Activated T-helper 1 cell treated with Interleukin-2 at 50 U/mL for 16 hours (primary cell): ENCODE measurements at places on chromosomes 2 and 18.

GRCh38 chr2:43344868-43345373 lies 118.5 kb upstream of the ZFP36L2 start:
- no peak for DNase-seq

DNA sequence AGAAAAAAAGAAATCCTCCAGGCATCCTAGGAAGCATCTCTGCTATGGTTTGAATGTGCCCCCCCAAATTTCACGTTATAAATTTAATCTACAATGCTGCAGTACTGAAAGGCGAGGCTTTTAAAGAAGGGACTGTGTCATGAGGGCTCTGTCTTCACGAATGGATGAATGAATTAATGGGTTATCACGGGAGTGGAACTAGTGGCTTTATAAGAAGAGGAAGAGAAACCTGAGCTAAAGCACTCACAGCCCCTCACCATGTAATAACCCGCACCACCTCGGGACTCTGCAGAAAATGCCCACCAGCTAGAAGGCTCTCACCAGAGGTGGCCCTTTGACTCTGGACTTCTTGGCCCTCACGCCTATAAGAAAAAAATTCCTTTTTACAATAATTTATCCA lies 27.6 kb downstream of the RNU4ATAC start:
- DNase-seq = no peak

GRCh38 chr2:215190588-215190987 lies 52.2 kb upstream of the ABCA12 start:
- DNase-seq = no peak

GRCh38 chr2:158297606-158298005 lies 158.9 kb downstream of the CCDC148 start:
- no peak for DNase-seq

DNA sequence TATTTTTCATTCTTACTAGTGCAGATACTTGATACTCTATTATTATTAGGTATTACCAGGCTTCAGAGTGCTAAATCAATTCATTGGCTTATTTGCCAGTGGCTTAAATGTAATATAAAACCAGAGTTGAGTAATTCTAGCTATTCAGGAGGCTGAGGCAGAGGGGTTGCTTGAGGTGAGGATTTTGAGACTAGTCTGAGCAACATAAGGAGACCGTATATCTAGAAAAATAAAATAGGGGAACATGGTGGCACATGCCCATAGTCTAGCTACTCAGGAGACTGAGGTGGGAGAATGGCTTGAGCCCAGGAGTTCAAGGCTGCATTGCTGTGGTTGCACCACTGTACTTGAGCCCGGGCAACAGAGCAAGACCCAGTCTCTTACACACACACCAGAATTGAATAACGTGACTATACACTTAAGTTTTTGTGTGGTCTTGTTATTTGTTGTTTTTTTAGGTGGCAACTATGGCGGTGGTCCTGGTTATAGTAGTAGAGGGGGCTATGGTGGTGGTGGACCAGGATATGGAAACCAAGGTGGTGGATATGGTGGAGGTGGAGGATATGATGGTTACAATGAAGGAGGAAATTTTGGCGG lies 4.8 kb downstream of the HNRNPA3 start:
- DNase-seq = no peak

DNA sequence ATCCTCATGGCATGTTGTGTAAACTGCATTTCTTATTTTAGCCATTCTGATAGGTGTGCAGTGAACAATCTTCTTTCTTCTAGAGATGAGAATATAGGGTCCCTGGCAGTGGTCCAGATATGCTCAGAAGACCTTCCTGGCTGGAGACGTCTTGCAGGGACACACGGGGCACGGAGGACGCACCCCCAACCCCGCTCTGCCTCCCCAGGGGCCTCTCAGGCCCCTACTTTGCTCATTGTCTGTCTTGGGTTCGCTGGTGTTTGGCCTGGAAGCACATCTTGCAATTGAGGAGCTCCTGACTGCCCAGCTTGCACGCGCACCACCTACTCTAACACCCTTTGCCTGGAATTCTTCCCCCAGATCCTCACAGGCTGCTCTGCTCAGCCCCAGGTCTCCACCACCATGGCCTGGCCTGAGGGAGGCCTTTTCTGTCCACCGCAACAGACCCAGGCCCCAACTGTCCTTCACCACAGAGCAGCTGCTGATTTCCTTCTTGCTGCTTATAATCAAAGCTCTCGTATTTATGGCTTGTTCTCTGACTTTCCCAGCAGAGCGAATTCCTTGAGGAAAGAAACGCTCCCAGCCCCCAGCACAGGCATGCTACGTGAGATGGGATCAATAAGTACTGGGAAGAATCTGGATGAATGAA lies 295.9 kb upstream of the HDAC4 start:
- DNase-seq = no peak

DNA sequence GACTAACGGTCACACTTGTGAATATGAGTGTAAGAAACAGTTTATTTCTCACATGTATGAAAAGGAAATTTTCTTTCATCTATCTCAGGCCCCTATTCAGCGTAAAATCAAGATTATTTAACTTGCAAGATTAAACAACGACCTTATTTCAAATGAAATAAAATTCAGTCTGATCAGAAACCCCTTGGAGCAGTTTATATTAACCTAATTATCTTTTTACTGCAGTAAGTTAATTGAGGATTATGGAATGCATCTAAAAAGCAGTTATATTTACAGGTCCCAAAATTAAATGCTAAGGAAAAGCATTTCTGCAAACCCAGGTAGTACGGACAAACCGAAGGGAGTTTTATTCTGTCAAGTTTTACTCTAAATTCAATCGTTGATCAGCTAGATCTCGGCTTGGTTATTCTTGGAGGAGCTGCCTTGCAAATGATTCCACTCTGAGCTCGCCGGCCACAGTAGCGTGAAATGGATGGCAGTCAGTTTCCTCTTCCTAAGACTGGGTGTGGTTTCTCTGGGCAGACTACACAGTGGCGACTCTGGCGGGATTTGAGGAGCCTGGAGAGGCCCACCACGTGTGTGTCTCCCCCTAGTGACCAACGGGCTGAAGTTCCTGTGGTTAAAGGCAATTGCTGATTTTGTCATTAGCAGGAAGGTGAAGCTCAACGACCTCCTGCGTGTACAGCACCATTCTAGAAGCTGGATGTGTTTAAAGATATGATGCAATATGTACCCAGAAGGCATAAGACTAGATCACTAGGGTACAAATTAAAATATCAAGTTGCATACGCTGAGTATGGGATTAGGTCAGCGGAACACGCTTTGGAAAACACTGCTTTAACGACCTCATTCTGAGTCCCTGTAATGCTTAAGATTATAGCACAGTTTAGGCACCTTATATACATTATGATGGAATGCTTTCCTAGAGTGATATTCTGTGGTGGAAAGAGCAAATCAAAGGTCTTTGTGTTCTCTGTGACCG lies 36.4 kb downstream of the PRKRA start:
- DNase-seq = peak; percentile 47

GRCh38 chr2:69577467-69578197 lies 65.9 kb downstream of the AAK1 start:
- no peak for DNase-seq

GRCh38 chr18:3060667-3061580 lies 48.0 kb upstream of the LPIN2 start:
- no peak for DNase-seq

DNA sequence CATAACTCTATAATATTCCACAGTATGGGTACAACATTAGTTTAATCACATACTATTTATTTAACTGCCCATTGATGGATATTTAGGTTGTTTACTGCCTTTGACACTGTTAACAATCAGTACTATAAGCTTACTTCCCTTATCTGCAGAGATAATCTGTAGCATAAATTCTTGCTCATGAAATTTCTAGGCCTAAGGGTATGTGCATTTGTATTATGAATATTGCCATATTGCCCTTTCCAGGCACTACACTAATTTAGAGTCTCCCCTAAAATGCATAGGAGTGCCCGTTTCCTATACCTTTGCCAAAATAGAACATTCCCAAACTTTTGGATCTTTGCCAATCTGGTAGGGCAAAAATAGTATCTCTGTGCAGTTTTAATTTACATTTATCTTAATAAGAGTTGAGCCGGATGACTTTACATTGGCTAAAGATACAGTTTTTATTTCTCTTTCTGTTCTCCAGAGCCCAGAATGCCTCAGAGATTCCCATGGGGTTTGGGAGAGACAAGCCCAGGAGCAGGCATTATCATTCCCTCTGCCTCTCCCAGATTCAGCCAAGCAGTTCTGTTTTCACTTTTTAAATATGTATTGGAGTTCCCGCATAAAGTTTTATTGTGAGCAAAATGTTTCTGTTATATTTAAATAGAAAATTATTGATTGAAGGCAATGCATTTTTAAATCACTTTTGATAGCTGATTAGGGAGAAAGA lies 102.8 kb downstream of the CAPN13 start:
- no peak for DNase-seq

DNA sequence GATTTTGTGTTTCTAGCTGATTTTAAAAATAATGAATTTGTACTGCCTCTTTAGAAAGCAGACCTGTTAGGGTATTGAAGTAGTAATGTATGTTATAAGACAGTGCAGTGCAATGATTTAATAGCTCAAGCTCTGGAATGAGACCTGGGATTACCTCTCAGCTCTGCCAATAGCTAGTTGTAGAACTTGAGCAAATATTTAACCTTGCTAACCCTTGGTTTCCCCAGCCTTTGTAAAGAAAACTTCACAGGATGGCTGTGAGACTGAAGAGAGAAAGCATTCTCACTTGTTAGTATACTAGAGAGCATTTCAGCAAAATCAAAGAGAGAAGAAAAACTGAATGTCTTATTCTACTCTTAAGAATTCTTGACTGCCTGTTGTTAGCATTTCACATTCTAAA lies 293.9 kb downstream of the KIAA1328 start:
- no peak for DNase-seq

DNA sequence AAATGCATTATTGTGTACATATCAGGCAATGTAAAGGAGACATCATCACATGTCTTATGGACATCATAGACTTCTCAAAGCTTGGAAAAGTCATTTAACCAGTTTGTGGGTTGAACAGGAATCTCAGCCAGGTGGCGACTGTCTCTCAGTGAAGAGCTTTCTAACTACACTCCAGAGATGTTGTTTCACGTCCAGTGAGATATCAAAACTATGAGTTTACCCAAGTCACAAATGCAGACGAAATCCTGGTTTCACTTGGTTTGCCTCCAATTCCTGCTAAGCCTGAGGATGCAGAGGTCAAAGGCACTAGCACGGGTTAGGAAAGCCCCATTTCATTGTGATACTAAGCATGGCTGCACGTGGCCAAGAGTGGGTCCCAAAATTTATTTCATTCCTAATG lies 384.5 kb upstream of the MEIS1 start:
- DNase-seq = no peak

GRCh38 chr2:117952228-117952627 lies 61.6 kb downstream of the CCDC93 start:
- no peak for DNase-seq

DNA sequence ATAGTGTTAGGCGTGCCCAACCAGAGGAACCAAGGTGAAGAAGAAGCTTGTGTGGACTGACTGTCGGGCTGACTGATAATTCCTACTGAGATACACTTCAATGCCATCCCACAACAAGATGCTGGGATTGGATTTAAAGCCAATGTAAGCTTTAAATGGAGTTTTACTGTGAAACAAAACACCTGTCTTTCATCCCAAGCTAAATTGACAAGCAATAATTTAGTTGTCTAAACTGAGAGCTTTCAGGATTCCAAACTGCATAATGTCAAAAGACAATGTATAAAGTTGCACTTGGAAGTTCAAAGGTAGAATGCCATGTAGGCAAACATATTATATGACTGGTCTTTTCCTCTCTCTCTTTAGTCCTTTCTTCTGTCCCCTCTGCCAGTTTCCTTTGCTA lies 1025.3 kb upstream of the FANCL start:
- no peak for DNase-seq

DNA sequence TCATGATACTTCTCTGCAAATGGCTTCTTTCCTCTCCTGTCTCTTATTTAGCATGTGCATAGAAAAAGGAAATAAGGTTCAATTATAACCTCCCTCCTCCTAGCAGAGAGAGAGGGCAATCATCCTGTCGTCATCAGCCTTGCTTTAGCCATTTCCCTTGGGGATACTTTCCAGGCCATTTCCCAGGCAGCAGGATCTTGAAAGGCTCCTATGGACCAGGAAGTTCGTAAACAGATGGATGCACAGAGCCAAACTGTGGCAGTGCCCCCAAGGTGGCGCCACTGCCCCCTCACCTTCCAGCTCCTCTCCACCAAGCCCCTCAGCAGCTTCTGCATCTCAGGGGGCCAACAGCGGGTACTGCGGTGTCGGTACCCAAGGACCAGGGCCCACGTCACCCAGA lies 157.4 kb downstream of the DTNA start:
- no peak for DNase-seq

DNA sequence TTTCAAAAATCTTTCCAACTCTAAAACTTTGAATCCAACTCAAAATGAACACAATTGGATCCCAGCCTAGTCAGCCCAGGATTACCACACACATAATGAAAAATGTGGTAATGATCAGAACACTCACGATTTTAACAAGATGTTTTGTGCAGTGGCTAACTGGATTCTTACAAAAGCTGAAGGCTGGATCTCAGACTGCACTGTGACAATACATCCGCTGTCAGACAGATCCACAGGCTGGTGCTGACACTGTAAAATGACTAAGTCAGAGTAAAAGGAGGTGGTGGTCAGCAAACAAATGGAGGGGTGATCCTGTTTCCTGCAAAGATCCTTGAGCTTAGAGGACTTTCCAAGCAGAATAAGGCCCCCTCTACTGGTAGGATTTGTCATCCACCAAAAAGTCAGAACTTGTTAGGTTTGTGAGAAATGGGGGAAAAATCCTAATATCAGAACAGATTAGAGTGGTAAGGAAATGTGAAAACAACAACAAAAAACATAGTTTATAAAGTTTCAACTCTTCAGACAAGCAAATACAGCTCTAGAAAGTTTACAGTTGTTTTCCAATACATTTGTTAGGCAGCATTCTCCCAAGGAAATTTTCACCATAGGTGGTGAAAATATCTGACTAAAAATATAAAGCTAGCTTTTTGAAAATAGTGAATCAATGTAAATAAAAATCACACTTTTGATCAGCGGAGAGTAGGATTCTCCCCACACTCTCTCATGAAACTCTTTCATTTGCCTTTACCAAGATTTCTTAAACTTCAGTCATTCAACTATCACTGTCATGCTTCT lies 211.9 kb downstream of the AGPS start:
- no peak for DNase-seq

DNA sequence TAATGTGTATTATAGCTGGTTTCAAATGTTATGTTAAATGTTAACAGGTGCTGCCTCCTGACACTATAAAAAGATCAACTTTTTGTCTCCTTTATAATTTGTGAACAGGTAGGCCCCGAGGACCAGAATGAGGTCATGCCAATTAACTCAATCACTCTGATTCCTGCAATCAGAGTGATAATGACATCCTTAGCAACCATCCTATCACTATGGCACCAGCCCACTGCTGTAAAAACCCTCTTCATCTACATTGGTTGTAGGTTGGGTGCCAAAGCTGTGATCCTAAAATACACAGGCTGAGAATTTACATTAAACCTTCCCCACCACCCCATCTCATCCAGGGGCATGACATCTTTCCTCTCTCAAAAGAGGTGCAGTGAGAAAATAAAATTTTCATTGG lies 103.5 kb downstream of the CPO start:
- DNase-seq = no peak

- no peak for DNase-seq
These were observed 73.0 kb upstream of the KCTD1 start for GRCh38 chr18:26621161-26622026.
